Stimulated activated CD8-positive, alpha-beta memory T cell treated with anti-CD3 and anti-CD28 coated beads, Interleukin-7, amount 100 ng/mL, for 1 hour (primary cell): ENCODE measurements at places on chromosomes 16 and 17.

DNA sequence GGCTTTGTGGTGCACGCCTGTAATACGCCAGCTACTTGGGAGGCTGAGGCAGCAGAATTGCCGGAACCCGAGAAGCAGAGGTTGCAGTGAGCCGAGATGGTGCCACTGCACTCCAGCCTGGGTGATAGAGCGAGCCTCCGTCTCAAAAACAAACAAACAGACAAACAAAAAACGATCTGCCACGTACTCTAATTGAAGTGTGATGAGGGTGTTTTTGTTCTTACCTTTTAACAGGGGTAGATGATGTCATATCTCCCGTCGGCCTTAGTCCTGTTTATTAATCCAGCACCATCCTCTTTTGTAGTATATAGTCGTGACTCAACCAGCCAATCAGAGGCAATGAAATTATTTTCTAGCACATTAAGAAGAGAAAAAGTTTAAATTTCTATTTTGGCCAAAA lies 58.5 kb downstream of the IQCK start:
- DNase-seq, result no peak

DNA sequence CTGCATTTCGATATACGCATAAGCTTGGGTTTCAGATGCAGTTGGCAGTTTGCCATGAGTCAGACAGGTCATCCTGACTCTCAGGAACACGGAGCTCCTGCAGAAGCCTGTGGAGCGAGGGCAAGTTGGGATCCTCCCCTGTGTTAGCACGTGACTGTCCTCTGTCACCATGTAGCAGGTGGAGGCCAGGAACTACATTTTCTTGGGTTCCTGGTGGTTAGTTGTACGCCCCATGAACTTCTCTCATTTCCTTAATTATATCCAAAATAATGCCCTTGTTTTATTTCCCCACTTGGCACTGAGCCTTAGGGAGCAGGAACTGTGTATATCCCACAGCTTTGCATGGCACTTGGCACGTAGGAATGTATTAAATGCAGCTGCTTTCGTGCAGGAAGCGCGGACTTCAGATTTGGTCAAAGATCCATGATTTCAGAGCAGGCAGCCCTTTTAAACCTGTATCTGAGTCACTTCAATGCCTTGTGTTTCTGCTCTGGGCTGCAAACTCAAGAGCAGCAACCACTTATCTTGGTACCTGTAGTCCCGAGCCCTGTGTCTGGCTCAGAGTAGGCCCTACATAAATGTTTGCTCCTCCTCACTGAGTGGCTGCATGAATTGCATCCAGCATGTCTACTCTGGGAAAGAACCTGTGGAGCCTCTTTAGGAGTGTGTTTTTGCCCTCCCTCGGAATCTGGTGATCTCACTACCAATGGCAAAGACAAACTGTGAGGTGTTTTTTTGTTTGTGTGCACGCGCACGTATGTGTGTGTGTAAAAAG lies 428.4 kb downstream of the MAF start:
- no peak for DNase-seq

DNA sequence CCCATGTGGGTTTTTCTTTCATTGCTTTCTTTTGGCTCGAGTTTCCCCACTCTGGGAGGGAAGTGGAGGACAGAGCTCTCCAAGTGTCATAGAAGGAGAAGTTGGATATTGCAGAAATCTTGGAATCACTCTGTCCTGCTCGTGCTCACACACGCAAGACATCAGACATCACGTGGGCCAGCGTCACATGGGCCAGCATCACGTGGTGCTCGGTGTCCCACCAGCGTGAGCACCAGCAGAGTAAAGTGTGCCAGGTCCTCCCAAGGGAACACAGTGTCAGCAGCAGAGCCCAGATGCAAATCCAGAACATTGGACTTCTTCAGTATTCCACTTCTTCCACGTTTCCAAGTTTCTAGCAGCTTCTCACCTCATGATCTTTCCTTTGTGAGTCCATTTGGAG lies 327.0 kb downstream of the FOXL1 start:
- no peak for DNase-seq

GRCh38 chr17:30961209-30962188 lies 9.3 kb upstream of the RNF135 start:
- DNase-seq, result no peak

DNA sequence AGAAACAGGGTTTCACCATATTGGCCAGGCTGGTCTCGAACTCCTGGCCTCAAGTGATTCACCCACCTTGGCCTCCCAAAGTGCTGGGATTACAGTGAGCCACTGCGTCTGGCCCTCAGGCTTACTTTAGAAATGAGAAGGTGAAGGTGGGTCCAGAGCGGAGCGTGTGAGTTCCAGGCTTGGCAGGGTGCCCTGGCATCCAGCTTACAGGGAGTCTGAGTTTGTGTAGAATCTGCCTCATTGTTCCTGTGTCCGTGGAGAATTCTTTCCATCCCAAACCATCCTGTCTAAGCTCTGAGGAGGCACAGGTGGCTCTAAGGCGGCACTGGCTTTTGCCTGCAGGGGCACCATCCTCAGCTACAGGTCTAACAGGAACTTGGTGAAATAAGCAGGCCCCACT lies 50.6 kb downstream of the RAB11FIP3 start:
- no peak for DNase-seq

- no peak for DNase-seq
Measured at GRCh38 chr16:23339787-23340186, 37.7 kb downstream of the SCNN1B start.

DNA sequence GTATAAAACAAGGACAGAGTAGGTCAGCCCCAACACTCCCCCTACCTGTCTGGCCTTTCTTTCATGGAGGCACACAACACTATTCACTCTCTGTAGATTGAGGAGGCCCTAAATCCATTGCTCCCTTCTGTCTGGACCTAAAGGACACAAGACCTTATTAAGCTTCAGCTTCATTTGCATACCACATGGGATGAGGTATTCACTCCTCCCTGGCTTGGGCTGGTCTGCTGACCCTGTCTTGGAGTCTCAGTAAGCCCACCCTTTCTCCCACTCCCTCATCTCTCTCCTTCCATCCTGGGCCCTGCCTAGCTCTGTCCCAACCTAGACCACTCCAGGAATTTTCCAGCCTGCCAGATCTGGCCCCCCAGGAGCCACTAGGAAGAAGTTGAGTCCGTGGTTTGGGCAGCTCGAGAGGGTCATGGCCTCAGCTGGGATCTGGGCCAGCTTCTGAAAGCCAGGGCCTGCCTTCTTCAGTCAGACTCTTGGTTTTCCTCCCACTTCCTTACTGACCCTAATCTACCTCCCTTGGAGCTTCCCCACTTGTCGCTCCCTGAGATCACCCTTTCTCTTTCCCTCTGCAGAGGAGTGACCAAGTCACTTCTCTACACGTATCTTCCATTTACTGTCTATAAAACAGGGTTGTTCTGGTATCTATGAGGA lies 6.5 kb upstream of the LLGL1 start:
- no peak for DNase-seq

GRCh38 chr17:15106540-15106939 lies 158.6 kb downstream of the PMP22 start:
- DNase-seq, result no peak

DNA sequence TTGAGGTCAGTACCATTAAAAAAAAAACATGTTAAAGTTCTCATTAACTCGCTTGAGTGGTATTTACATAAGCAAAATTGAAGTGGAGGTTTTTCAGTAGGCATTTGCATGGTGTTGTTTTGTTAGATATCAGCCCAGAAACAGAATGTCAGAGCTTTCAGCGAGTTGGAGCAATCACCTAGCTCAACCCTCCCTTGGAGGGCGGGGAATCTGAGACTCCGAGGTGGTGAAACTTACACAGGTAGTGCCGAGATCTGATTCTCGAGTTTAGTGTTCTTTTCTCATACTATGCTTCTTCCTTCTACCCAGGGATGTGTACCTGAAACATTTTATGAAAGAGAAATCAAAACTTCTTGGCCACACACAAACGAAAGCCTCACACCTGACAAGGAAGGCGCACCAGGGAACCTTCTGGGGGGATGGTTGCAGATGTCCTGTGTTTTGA lies 6.6 kb downstream of the SEC14L1 start:
- DNase-seq, result no peak

- DNase-seq, result no peak
Measured at GRCh38 chr17:51078009-51078592, 42.6 kb downstream of the SPAG9 start.

GRCh38 chr16:84084570-84085270 lies 32.0 kb downstream of the MBTPS1 start:
- DNase-seq, result peak; percentile 29

DNA sequence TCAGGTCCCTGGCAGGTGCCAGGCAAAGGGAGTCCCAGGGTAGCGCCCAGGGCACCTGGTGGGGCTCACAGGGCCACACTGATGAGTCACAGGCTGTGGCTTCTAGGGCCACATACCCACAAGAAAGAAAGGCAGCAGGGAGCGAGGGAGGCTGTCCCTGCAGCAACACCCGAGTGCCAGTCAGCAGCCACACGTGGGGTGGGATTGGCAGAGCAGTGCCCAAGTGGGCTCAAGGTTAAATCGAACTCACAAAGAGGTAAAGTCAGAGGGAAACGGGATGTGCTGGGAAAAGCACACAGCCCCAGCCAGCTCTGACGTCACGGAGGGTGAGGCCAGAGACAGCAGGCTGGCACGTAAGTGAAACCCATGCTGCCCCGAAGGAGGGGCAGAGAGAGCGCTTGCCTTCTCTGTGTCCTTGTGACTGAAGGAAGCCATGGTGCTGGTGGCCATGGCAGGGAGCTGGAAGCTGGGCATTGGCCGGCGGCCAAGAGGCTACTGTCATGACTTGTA lies 33.8 kb downstream of the FA2H start:
- no peak for DNase-seq

- no peak for DNase-seq
Measured at GRCh38 chr17:32879134-32879533, 2.2 kb upstream of the MYO1D start.
